HFF-Myc (cell line): ENCODE measurements at places on chromosomes 7 and 10.

DNA sequence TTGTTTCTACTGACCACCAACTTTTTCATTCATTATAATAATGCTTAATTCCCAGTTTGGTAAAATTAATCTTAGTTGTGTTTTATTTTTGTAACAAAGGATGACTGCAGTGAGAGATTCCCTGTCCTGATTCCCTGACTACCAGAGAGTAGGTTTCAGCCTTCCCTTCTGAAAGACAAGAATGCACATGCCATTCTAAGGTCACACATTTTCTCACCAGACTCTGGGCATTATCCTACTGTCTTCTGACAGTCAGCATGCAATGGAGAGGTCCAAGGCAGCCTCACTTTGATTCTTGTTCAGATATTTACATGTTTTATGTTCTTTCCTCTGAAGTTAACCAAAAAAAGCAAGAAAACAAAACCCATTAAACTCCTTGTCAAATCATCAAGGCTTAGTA is 372.7 kb upstream of the CDC14C start:
- no peak for DNase-seq

- DNase-seq, result no peak
Measured at GRCh38 chr10:108775911-108776475, 1147.3 kb downstream of the XPNPEP1 start.

DNA sequence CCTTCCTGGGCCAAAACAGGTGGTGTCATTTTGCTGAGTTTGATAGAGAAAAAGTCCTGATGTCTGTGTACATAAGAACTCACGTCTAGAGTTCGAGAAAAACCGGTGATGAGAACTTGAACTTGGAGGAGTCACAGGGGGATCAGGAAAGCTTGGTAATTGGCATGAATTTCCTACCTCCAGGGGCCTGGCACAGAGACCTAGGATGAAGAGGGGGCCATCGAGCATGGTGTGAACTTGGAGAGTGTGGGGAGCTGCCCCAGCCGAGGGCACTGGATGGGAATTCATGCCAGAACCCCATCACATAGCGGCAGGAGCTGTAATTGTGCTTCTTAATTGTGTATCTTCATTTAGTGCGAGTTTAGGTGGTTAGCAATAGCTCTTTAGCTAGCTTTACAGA is 82.2 kb downstream of the CUX1 start:
- no peak for DNase-seq

- no peak for DNase-seq
Measured at GRCh38 chr7:127844707-127845331, 186.4 kb downstream of the LRRC4 start.

- peak; percentile 70 for DNase-seq
Measured at GRCh38 chr10:100267239-100268104, at the start of gene CWF19L1. TSS of gene CWF19L1 (minus strand) at chr10:100267638. CDS start at chr10:100267593, 45 bp downstream.

GRCh38 chr7:34497153-34497777 is 160.8 kb upstream of the NPSR1 start:
- DNase-seq, result no peak

- DNase-seq, result no peak
Measured at GRCh38 chr10:18043148-18044006, 91.7 kb downstream of the SLC39A12 start.

GRCh38 chr7:100799037-100799896 is 28.1 kb downstream of the EPHB4 start:
- DNase-seq, result peak; percentile 42

DNA sequence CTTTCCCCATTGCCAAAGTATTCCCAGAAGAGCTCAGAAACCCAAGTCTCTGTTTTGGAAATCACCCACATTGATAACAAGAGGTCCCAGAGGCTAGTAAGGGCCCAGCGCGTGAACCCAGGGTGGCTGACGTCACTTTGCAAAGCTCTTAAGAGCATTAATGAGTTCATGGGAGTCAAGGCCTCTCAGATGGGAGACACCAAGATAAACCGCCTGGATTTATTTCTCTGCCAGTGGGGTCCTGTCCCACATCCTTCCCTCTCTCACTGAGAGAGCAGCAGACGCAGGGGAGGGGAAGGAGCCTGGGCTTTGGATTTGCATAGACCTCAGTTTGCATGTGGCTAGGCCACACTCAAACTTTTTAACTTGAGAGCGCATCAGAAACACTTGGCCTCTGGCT is 184.8 kb upstream of the PDE1C start:
- no peak for DNase-seq

- no peak for DNase-seq
Measured at GRCh38 chr10:46301056-46301645, 14.4 kb downstream of the ANTXRL start.

DNA sequence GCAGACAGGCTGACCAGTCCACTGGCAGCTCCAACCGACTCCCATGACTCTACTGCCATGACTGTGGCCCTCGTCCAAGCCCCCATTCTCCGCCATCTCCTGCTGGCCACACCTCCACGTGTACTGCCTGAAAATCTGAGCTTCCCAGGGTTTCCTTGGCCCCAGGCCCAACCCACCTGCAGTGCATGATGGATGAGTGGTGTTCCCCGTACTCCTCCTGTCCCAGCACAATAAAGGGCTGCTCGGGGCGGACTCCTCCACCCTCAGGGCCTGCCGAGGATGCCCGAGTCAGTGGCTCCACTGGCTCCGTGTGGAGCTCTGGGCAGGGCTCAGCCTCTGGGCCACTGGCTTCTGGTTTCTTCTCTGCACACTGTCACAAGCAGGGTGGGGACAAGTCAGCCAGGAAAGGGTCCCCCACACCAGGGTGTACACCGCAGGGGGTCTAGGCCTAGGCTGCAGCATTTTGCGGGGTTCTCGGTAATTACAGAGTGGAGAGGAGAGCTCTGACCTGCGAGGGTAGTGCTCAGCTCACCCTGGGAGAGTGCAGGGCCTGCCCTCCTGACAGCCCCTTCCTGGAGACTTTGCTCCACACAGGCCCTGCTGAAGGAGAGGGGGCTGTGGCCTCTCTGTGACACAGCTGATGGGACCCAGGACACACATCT is 15.2 kb downstream of the WDR91 start:
- no peak for DNase-seq

- no peak for DNase-seq
Measured at GRCh38 chr10:106919871-106920282, 244.6 kb downstream of the SORCS1 start.

DNA sequence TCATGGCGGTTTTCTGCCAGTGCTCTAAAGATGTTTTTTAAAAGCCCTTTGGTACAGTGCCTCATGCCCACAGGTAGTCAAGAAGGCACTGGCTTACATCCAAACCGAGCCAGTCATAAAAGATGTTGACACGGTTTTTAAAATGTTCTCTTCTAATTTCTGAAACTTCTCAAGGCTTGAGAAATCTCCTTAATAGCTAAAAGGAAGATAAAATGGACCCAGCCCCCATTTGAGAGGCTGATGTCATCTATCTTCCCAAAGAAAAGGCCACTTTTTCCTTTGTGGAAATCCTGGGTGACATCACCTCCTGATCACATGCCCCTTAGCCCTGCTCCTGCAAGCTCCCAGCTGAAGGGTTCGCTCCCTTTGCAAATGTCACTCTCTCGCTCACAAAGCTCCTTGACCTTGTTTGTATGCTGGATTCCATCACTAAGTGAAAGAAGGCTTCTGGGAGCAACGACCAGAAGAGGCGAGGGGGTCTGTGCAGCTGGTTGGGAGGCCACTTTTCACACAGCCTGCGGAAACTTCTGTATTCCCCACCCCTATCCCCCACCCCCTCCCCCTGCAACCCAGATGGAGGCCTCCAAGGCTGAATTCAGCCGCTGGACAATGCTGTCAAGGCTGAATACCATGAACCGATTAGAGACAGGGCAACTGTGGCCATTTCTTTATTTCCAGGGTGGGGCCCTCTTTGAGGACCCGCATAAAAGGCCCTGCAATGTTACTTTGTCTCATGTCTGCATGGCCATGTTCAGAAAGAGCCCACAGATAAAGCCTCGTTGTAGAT is 122.8 kb downstream of the CUBN start:
- DNase-seq, result no peak

DNA sequence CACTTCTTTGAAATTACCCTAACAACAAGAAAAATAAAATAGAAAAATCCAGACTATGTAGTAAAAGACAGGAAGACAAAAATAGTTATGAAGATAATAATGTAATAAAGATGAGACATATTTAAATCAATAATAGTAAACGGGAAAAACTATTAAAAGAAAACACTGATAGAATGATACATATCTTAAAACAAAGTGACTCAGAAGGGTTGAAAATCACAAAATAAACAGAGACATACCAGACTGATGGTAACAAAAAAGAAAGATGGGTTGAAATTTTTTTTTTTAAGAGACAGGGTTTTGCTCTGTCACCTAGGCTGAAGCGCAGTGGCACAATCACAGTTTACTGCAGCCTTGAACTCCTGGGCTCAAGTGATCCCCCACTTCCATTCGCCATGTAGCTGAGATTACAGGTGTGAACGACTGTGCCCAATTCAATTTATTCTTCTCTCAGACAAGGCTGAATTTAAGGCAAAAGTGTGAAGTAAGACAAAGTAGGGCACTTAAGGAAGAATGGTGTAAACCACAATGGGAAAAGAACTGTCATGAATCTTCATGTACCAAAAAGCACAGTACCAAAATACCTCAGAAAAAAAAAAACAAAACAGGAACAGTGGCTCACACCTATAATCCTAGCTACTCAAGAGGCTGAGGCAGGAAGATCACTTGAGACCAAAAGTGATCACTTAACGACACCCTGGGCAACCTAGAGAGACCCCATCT is 47.4 kb downstream of the LMBR1 start:
- no peak for DNase-seq

- peak; percentile 11 for DNase-seq
Measured at GRCh38 chr7:155375337-155376277, 77.9 kb downstream of the INSIG1 start.

DNA sequence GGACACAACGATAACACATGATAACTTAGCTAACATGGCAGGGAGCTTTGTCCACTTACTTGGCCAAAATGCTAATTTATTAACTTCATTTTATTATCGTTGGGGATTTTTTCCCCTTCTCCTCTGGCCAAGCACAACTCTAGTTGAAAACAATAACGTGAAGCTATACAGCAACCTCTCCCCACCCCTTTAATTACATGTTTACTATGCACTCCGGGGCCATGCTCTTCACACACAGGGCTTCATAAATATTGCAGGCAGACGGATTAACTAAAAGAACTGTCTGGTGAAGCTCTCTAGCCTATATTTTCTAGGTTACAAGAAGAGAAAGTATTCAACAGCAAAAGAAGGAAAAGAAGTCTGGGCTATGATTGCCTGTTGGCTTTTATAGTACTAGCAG is 51.7 kb downstream of the XRCC2 start:
- DNase-seq, result no peak

GRCh38 chr10:74282848-74283210 is 131.8 kb downstream of the ADK start:
- DNase-seq, result no peak

DNA sequence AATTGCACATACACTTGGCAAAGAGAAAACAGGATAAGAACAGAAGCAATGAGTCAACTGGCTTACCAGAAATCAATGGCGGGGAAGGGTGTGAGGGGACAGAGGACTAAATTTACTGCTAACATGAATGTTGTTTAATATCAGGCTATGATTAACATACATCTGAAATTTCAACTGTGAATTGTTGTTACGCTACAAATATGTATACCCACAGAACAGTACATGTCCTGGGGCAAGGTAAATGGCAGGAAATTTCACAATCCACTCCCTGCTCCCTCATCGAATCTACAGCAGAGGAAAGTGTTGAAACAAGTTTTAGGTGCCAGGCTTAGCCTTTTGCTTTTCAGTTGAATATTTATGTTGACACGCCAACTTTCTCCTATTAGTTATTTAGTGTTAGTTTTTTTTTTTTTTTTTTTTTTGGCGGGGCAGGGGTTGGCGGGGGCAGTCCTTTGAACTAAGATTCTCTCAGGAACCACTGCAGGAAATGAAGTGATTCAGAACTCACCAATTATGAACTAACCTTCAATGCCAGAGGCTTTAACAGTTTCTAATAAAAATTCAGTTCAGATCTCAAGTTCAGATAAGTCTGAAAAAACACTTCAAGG is 99.0 kb downstream of the UBE2H start:
- DNase-seq, result no peak

GRCh38 chr7:128271942-128272481 is 30.9 kb downstream of the LEP start:
- no peak for DNase-seq
